Activated naive CD4-positive, alpha-beta T cell treated with anti-CD3 and anti-CD28 coated beads for 36 hours (primary cell): ENCODE measurements at places on chromosomes 4 and X. TPM values are rescaled to one million over a fixed set of nuclear protein-coding genes. Genes with fewer than 3 reads are reported as not detected.

- no peak overlapping the region for H3K4me3 ChIP-seq
- no peaks in the 10 kb centered on the region for H3K27me3 ChIP-seq
- DNase-seq, result no peak
- H3K4me1 ChIP-seq, result no peaks in the 10 kb centered on the region
- H3K27ac ChIP-seq, result no peak overlapping the region
- H3K36me3 ChIP-seq, result peaks cover 9% of the 10 kb centered on the region
These were observed 41.3 kb downstream of the CC2D2A start for GRCh38 chr4:15510961-15511360.

GRCh38 chr4:186347743-186348142 lies 81.8 kb downstream of the F11 start:
- no peaks in the 10 kb centered on the region for H3K36me3 ChIP-seq
- DNase-seq, result no peak
- peaks cover 3% of the 10 kb centered on the region for H3K27me3 ChIP-seq
- H3K4me3 ChIP-seq, result no peak overlapping the region
- H3K4me1 ChIP-seq, result no peaks in the 10 kb centered on the region

DNA sequence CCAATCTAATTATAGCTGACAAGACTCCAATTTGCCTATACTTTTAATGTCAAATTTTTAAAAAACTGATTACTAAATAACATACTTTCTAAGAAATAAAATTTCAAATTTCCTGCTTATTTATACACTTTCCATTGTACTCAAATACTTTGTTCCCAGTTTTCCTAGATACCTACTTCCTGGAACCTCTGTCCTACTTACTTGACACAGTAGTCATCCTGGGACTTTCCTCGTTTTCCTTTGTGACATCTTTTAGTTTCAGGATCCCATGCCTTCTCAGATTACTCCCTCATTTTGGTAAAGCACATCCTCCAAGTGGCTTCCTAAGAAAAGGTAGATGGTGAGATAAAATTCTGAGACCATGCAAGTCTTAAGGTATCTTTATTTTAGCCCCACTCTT lies 13.3 kb upstream of the FAM184B start:
- DNase-seq, result no peak
- H3K27me3 ChIP-seq, result no peaks in the 10 kb centered on the region
- no peak overlapping the region for H3K27ac ChIP-seq
- H3K4me1 ChIP-seq, result peaks cover 4% of the 10 kb centered on the region
- peaks cover 20% of the 10 kb centered on the region for H3K36me3 ChIP-seq

DNA sequence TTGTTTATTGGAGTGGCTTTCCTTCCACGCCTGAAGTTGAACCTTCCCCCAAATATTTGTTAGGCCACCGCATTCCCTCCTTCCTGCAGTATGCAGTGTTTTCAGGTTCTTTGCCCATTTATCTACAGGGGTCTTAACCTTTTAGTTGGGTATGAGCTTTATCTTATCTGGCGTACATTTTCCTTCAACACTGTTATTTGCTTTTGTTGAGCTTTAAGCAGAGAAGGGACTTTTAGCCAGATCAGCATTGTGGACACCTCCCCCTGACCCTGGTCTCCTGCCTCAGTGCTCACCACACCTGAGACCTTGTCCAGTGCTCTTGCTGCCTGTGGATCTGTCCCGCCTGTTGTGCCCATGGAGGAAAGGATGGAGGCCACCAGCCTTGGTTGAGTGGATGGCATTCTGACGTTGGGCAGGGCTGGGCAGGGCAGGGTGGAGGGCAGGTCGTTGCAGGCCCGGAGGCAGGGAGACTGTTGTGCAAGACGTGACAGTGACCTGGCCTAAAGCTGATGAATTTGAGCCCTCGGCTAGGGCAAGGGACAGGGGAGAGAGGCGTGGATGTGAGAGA lies 998 bp upstream of the DUSP9 start:
- peaks cover 35% of the 10 kb centered on the region for H3K27me3 ChIP-seq
- peaks cover 11% of the 10 kb centered on the region for H3K4me1 ChIP-seq
- no peak overlapping the region for H3K4me3 ChIP-seq
- no peak for DNase-seq
- no peaks in the 10 kb centered on the region for H3K36me3 ChIP-seq

LDB2 gene
- not detected for total RNA-seq

RAB41 gene
- not detected for total RNA-seq

DNA sequence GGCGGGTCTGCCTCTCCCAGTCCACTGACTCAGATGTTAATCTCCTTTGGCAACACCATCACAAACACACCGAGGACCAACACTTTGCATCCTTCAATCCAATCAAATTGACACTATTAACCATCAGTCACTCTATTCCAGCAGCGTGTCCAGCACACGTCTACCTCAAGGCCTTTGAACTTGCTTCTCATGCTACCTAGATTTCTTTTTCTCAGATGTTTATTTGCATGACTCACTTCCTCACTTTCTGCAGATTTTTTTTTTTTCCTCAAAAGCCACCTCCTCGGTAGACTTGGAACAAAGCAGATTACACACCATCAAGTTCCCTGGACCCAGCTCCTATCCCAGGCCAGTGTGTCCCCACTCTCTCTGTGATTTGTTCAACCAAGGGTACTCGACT lies 49.5 kb downstream of the SUPT20HL2 start:
- DNase-seq, result no peak
- peaks cover 2% of the 10 kb centered on the region for H3K27me3 ChIP-seq
- H3K36me3 ChIP-seq, result no peaks in the 10 kb centered on the region
- H3K4me1 ChIP-seq, result peaks cover 14% of the 10 kb centered on the region
- H3K4me3 ChIP-seq, result no peak overlapping the region

USP17L25 gene
- not detected for total RNA-seq

DNA sequence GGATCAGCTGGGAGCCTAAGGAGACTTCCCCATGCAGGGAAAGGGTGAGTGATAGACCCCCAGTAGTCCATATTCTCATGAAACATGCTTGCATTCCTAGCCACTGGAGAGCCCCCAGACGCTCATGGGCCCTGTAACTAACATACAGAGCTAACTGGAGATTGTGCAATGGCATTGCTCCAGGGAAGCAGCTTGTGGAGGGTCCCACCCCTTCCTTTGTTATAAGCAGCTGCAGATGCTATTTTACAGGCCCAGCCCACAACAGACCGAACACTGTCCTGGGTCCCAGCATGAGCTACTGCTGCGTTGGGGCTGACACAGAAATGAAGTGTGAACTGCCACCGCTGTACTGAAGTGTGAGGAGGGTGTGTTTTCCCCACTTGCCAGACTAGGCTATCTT lies 1465.7 kb upstream of the DIAPH2 start:
- no peak for DNase-seq
- H3K27ac ChIP-seq, result no peak overlapping the region
- H3K4me1 ChIP-seq, result no peaks in the 10 kb centered on the region

- peaks cover 20% of the 10 kb centered on the region for H3K4me1 ChIP-seq
- no peaks in the 10 kb centered on the region for H3K36me3 ChIP-seq
- no peak overlapping the region for H3K27ac ChIP-seq
- no peak overlapping the region for H3K4me3 ChIP-seq
- no peaks in the 10 kb centered on the region for H3K27me3 ChIP-seq
These were observed 2.2 kb upstream of the SRD5A3 start for GRCh38 chr4:55343887-55344286.

DNA sequence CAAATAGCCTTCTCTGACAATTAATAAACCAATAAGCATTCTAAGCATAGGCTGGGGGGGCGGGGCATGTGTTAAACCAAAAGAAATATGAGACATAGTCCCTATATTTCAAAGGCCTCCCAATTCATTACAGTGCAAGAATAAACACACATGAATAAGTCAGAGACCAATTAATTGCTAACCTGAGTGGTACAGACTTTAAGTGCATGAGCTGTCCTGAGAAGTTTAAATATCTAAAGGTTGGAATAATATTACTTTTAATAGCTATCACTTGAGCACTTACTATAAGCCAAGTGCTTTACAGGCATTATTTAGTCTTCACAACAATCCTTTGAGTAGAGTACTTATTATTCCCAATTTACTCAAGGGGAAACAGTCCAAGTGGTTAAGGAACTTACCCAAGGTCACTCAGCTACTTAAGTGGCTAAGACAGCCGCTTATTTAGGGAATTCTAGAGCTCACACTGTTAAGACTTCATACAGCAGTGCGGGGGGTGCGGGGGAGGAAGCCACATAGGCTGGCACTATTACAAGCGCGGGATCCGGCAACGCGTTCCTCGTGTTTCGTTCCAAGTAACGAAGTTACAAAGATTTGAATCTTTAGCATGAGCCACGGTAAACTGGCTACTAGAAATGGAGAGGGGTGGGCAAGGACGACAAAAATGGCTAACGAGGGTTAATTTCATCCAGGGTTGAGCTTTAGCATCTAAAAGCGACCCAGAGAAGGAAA lies 1.4 kb downstream of the THOC2 start:
- H3K4me3 ChIP-seq, result peak overlapping the region; percentile 91
- H3K4me1 ChIP-seq, result peaks cover 24% of the 10 kb centered on the region
- H3K36me3 ChIP-seq, result peaks cover 1% of the 10 kb centered on the region
- H3K27me3 ChIP-seq, result no peaks in the 10 kb centered on the region
- DNase-seq, result peak; percentile 43

- no peak for DNase-seq
These were observed 33.8 kb downstream of the THOC2 start for GRCh38 chrX:123698979-123699520.

GRCh38 chr4:6134612-6135220 lies 65.6 kb downstream of the JAKMIP1 start:
- no peaks in the 10 kb centered on the region for H3K27me3 ChIP-seq
- H3K36me3 ChIP-seq, result no peaks in the 10 kb centered on the region
- peak; percentile 30 for DNase-seq
- H3K4me1 ChIP-seq, result no peaks in the 10 kb centered on the region

DNA sequence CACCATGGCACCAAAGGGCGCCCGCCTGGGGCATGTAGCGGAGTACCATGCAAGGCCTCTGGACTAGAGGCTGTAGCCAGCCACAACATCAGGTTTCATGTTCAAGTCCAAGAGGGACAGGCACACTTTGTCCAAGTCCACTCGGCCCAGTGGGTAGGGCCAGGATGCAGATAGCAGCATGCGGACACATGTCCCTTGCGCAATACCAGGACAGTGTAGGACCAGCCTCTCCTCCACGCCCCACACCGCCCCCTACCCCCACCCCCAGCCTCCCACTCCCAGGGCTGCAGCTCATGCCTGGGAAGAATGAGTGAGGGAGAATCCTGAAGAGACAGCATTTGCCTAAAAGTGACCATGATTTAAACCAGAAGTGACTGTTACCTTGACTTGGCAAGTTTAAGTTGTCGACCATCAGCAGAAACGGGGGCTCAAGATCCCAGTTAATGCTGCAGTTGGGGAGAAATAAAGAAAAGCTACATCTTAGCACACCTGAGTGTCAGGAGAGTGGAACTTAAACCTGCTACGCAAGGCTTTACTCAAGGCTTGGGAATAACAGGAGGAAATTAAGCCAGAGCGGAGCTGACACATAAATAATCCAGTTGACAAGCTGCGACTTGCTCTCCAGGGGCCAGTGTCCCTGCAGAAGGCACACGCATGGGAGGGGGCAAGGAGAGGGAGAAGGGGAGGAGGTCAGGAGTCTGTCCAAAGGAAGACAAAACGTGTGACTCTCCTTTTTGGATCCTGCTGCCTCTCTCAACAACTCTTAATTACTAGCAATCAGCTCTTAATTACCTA lies 221.7 kb downstream of the BCOR start:
- H3K36me3 ChIP-seq, result no peaks in the 10 kb centered on the region
- H3K27ac ChIP-seq, result no peak overlapping the region
- peaks cover 38% of the 10 kb centered on the region for H3K4me1 ChIP-seq
- no peaks in the 10 kb centered on the region for H3K27me3 ChIP-seq
- H3K4me3 ChIP-seq, result no peak overlapping the region

GRCh38 chrX:138759217-138759943 lies 47.9 kb upstream of the FGF13 start:
- no peak for DNase-seq
- H3K36me3 ChIP-seq, result no peaks in the 10 kb centered on the region
- H3K4me1 ChIP-seq, result no peaks in the 10 kb centered on the region

- H3K27ac ChIP-seq, result no peak overlapping the region
- H3K27me3 ChIP-seq, result no peaks in the 10 kb centered on the region
- H3K36me3 ChIP-seq, result no peaks in the 10 kb centered on the region
- DNase-seq, result no peak
These were observed 546.1 kb downstream of the PPP4R3C start for GRCh38 chrX:26916991-26917390.

- no peaks in the 10 kb centered on the region for H3K4me1 ChIP-seq
- DNase-seq, result no peak
- no peak overlapping the region for H3K27ac ChIP-seq
- H3K4me3 ChIP-seq, result no peak overlapping the region
- H3K27me3 ChIP-seq, result no peaks in the 10 kb centered on the region
These were observed 409.3 kb downstream of the GASK1B start for GRCh38 chr4:157763490-157763889.

CBR4 gene
- 24.3 TPM for total RNA-seq

ZNF732 gene
- not detected for total RNA-seq

GRCh38 chr4:47838445-47838844 lies 578 bp upstream of the CORIN start:
- no peak overlapping the region for H3K4me3 ChIP-seq
- DNase-seq, result no peak
- H3K36me3 ChIP-seq, result peaks cover under 1% of the 10 kb centered on the region
- no peaks in the 10 kb centered on the region for H3K27me3 ChIP-seq
- H3K27ac ChIP-seq, result no peak overlapping the region
- peaks cover 25% of the 10 kb centered on the region for H3K4me1 ChIP-seq

- no peaks in the 10 kb centered on the region for H3K4me1 ChIP-seq
- no peak overlapping the region for H3K27ac ChIP-seq
- no peaks in the 10 kb centered on the region for H3K36me3 ChIP-seq
- peaks cover 7% of the 10 kb centered on the region for H3K27me3 ChIP-seq
- no peak for DNase-seq
These were observed 9.7 kb downstream of the UNC5C start for GRCh38 chr4:95539106-95539505.

RIBC1 gene
- total RNA-seq, result 0.48 TPM

TCEAL8 gene
- total RNA-seq, result 24.5 TPM

HSD17B13 gene
- total RNA-seq, result 0.10 TPM

- DNase-seq, result no peak
- H3K4me3 ChIP-seq, result no peak overlapping the region
- no peaks in the 10 kb centered on the region for H3K4me1 ChIP-seq
- peaks cover 10% of the 10 kb centered on the region for H3K36me3 ChIP-seq
These were observed 94.6 kb downstream of the RASL11B start for GRCh38 chr4:52956691-52957090.

GRCh38 chr4:120881351-120881750 lies 41.2 kb downstream of the PRDM5 start:
- H3K4me1 ChIP-seq, result no peaks in the 10 kb centered on the region
- H3K4me3 ChIP-seq, result no peak overlapping the region
- no peak overlapping the region for H3K27ac ChIP-seq
- H3K27me3 ChIP-seq, result no peaks in the 10 kb centered on the region
- H3K36me3 ChIP-seq, result no peaks in the 10 kb centered on the region

FOXR2 gene
- total RNA-seq, result not detected

DNA sequence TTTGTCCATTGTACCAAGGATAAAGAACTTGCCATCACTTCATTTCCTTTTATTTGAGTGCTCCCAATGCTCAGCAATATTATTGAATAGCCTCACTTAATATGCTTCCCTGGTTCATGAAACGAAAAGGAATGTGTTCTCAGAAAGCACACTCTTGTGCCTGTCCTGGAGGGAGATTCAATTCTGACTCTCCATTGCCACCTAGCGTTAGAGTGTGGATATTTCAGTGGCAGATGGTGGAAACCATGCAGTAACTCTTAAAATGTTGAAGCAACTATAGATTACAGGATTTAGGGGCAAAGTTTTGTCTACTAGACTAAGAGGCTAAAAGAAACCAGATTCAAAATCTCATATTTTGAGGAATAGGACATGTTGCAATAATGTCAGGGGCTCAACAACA lies 36.0 kb downstream of the GAB3 start:
- peak; percentile 63 for DNase-seq
- no peak overlapping the region for H3K27ac ChIP-seq
- H3K36me3 ChIP-seq, result peaks cover 2% of the 10 kb centered on the region
- no peaks in the 10 kb centered on the region for H3K27me3 ChIP-seq
- no peak overlapping the region for H3K4me3 ChIP-seq

RHOXF2B gene
- total RNA-seq, result not detected
